ENCODE measurements at places on chromosomes 16 and 17. TPM values are rescaled to one million over a fixed set of nuclear protein-coding genes. Genes with fewer than 3 reads are reported as not detected.

DNA sequence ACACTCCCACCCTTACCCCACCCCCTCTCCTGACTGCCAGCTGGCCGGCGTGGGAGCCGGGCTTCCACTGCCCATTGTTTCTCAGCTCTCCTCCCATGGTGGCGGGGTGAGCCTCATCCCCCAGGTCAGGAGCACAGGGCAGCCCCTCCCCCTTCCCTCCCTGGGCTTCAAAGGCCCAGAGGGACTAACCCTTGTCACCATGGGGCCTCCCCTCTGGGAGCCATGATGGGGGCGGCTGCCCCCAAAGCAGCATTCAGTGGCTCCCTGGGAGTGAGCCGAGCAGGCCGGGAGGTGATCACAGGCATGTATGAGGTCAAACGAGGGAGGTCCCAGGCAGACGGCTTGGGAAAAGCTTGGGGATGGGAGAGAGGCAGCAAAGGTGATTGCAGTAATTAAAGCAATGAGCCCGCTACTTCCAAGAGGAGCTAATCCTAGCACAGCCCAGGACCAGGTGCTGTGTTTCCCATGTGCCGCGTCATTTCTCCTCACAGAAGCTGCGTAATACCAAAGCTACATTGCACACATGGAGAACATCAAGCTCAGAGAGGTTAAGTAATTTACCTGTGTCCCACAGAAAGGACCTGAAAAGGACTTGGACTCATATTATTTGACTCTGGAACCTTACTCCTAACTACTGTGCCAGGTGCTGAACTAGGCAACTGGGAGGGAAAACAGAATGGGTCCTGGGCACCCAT lies 24.5 kb downstream of the CDK5RAP3 start:
- DNase-seq, result no peak

- DNase-seq, result peak; percentile 3
Observed at GRCh38 chr16:877242-878071, 76.9 kb upstream of the GNG13 start.

GRCh38 chr17:78391843-78392242 lies 13.4 kb downstream of the PGS1 start:
- DNase-seq, result no peak

- DNase-seq, result peak; percentile 1
Observed at GRCh38 chr16:28324235-28324886, 32.0 kb downstream of the SBK1 start.

DNA sequence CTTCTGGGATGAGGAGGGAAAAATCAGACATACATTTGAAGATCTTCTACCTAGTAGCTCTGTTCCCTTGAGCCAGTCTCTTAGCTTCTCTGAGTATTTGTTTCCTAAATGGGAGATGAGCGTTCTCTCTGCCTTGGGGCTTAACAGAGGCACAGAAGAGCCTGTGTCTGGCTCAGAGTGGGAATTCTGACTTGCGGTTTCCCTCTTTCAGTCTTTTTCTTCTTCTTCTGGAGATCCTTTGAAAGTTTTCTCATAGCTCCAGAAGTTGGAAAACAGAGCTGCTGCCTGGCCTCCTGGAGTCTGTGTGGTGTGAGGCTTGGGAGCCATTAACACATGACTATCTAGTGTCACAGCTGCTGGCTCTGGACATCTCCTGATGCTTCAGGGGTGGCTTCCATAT lies 167.9 kb downstream of the MSI2 start:
- no peak for DNase-seq

DNA sequence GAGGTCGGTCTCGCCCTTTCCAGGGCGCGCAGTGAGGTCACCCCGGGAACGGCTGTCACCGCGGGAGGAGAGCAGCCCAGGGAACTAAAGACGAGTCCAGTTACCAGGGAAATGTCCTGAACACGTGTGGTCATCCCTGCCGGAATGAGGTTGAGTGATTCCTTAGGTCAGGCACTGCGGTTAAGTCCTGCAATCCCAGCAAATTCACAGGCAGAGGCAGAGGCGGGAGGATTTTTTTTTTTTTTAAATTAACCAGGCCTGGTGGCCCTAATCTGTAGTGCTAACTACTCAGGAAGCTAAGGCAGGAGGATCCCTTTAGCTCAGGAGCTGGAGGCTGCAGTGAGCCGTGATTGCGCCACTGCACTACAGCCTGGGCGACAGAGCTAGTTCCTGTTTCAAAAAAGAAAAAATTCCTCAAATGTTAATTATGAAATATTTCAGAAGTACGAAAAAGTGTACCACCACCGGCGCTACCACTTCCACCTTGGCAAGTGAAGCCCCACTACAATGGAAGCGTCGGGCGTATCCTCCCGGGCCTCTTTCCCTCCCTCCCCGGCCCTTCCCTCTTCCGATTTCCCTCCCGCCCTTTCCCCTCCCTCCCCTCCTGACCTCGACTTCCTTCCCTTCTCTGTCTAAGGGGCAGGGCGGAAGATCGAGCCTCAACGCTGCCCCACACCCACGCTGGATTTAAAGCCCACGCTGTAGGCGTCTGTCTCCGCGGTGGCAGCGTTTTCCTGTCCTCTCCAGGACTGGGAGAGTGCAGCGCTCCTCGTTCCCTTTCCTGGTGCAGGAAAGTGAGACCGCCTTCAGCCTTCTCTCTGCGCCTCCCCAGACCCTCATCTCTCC lies 27.3 kb downstream of the SLFN11 start:
- DNase-seq, result peak; percentile 87

GRCh38 chr17:82105882-82106687 lies 8.0 kb upstream of the FASN start:
- DNase-seq, result peak; percentile 50

GRCh38 chr17:81397314-81398175 lies 2.3 kb downstream of the BAHCC1 start:
- no peak for DNase-seq

- no peak for DNase-seq
Observed at GRCh38 chr17:51820252-51820651, 338.3 kb downstream of the CA10 start.

GRCh38 chr17:35695613-35696012 lies 35.8 kb upstream of the RASL10B start:
- DNase-seq, result no peak

- DNase-seq, result peak; percentile 72
Observed at GRCh38 chr17:17682737-17683680, 1.8 kb downstream of the RAI1 start.

GRCh38 chr17:78610951-78611511 lies 33.8 kb upstream of the DNAH17 start:
- no peak for DNase-seq

- DNase-seq, result peak; percentile 83
Observed at GRCh38 chr17:77778636-77779489, 179.6 kb upstream of the TNRC6C start.

CFAP97D1 gene
- 0.07 TPM for total RNA-seq

TP53TG3 gene
- not detected for total RNA-seq

IL17C gene
- not detected for total RNA-seq

LPO gene
- not detected for total RNA-seq

UTS2R gene
- total RNA-seq, result 1.3 TPM

KRT12 gene
- total RNA-seq, result not detected

MMP15 gene
- 46.5 TPM for total RNA-seq

Measured in heart right ventricle (tissue), 16 donors.